ENCODE measurements at places on chromosomes 13 and 19. TPM values are rescaled to one million over a fixed set of nuclear protein-coding genes. Genes with fewer than 3 reads are reported as not detected.

DNA sequence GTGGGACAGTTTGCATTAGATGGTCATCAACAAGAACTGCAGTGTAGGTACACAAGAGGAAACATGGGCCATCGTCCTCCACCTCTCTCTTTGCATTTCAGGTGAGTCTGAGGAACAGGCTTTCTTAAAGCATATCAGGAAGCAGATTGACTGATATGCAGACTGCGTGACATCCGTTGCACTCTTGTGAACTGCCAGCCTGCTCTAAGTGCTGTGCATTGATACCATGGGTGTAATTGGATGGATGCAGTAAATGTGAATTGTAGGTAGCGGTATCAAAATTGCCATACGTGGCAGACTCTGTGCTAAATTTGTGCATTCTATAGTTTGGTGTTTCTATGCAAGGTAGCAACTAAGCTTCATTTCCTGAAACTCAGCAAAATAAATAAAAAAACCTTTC, 1008.3 kb downstream of the EFNB2 start:
- no peak for DNase-seq

- DNase-seq: no peak
These were observed 5.1 kb upstream of the MKNK2 start for GRCh38 chr19:2055931-2056836.

DNA sequence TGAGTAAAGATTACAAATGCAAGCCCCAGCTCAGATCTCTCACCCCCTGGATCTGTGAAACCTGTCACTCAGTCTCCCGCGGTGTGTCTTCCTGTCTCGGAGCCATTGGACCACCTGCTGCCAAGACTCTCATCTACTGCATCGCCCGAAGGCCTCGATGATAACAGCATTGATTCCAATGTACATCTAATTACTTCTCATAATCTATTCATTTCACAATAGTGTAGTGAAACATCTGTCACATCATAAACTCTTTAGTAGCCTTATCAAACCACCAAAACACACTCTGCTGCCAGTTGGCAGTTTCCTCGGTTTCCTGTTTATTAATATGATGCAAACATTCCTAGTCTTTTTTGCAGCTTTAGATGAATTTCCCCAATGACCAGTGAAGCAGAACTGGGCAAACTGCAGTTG, 220.3 kb downstream of the POU4F1 start:
- DNase-seq: no peak

DNA sequence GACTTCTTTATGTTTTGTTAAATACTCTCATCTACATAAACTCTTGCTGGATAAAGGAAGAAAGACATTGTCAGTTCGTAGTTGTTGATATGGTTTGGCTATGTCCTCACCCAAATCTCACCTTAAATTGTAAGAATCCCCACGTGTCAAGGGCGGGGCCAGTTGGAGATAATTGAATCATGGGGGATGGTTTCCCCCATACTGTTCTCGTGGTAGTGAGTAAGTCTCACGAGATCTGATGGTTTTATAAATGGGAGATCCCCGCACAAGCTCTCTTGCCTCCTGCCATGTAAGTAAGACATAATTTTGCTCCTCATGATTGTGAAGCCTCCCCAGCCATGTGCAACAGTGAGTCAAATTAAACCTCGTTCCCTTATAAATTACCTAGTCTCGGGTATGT, 3.6 kb downstream of the ADGRE1 start:
- DNase-seq: peak; percentile 12

PPM1N gene
- 1.4 TPM for total RNA-seq

- no peak for DNase-seq
These were observed 89.9 kb downstream of the COL4A2 start for GRCh38 chr13:110396913-110397381.

GRCh38 chr13:62387647-62388046, 972.0 kb upstream of the PCDH20 start:
- DNase-seq: no peak

DNA sequence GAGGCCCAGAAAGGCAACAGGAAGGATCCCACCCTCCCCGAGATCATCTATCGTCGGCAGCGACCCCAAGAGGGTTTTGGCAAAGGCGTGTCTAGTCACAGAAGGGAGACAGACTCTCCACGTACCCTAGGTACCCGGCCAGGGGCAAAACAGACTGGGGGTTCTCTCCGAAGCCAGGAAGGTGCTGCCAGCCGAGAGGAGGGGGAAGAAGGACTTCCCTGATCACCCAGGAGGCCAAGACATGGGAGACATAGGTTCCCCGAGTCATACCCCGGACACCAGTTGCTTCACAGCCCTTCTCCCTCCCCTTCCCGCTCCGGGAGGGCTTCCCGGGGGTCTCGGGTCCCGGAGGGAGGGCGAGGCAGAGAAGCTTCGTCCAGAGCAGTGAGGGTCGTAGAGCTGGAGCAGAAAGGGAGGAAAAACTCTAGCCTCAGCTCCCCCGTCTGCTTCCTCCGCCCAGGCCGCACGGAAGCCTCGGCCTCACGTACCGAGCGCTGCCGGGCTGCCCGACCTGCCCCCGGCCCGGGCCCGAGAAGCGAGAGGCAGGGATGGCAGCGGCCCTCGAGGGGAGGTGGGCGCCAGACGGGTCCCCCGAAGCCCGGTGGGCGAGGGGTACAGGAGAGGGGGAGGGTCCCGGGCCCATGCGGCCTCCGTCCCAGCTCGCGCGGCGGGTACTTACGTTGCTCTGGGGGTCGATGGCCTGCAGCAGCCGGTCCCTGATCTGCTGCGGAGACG, 644 bp downstream of the MED26 start:
- DNase-seq: no peak

KIRREL2 gene
- total RNA-seq: 0.86 TPM

SKA3 gene
- total RNA-seq: 7.3 TPM

GRCh38 chr19:39423258-39424086, 11.0 kb downstream of the PLEKHG2 start:
- no peak for DNase-seq

DNA sequence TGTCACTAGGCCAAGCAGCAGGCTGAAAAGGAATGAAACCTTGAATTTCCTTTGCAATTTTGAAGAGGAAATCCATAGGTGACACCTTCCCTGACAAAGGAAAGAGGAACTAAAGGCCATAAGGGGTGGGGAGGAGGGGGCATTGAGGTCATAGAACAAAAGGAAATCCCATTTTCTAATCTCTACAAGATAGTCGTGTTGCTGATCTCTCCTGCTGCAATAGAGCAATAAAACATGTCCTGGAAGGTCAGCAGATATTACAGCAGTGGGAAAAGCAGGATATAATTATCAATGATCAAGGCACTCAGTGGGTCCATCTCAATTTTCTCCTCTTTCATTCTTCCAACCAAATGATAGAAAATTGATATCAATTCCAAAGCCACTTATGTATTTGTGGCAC, 20.3 kb upstream of the RAP2A start:
- no peak for DNase-seq

- DNase-seq: no peak
These were observed 20.8 kb upstream of the KLF12 start for GRCh38 chr13:74154981-74155380.

DNA sequence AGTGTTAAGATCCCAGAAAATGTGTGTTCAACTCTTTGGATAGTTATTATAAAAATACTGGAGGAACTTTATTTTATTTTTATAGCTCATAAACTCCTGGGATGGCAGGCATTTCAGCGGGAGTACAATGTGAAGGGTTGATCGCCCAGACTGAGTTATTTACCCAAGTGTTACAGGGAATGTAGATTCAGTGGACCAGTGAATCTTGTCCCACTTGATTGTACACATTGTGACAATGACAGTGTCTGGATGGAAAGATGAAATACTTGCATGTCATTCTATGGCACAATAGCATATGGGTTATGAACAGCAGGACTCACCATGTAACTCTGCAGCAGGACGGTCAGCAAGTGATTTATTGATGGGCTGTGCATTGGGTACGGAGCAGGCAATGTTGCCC, 20.3 kb downstream of the OLFM4 start:
- no peak for DNase-seq

DNA sequence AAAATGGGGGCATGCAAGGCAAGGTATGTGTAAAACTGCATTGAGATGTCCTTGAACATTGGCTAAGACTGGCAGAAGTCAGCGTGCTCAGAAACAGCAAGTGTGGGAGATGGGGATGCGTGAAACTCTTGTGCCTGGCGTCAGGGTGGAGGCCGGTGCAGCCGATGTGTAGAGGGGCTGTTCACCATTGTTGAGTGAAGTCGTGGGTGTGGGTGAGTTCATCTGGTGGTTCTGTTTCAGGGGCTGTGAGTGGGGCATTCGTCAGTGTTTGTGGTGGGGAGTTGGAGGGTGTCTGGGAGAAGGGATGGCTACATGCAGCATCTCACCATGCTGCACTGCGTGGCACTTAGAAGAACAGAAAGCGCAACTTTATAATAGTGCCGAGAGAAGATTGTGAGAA, 11.4 kb upstream of the MIA start:
- DNase-seq: no peak

DNA sequence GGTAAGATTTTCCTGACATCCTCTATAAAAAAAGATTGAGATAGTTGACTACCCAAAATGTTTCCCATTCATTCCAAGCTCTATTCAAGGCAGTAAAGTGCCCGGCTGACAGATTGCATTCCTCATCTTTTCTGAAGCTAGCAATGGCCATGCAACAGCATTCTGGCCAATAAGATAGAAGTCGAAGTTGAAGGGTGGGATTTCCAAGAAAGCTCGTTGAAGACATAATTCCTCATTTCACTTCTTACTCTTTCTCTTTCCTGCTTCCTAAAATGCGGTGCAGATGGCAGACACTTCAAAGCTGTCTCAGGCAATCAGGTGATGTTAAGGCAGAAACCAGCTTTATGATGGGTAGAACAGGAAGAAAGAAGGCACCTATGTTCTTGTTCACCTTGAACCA, 13.4 kb upstream of the ALOX5AP start:
- no peak for DNase-seq

NAPSA gene
- total RNA-seq: 9.1 TPM

KCNJ14 gene
- 3.3 TPM for total RNA-seq

DNA sequence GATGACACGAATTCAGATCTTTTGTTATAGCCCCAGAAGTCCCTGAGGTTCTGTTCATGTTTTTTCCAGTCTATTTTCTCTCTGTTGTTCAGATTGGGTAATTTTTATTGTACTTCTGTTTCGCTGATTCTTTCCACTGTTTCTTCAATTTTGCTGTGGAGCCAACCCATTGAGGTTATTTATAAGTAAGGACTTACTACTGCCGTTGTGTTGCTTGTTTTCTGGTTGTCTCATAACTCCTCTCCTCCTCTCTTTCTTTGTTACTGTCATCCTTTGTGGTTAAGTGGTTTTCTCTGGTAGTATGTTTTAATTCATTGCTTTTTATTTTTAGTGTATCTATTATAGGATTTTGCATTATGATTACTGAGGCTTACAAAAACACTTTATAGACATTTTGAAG, 48.7 kb upstream of the GAS6 start:
- DNase-seq: no peak

DNA sequence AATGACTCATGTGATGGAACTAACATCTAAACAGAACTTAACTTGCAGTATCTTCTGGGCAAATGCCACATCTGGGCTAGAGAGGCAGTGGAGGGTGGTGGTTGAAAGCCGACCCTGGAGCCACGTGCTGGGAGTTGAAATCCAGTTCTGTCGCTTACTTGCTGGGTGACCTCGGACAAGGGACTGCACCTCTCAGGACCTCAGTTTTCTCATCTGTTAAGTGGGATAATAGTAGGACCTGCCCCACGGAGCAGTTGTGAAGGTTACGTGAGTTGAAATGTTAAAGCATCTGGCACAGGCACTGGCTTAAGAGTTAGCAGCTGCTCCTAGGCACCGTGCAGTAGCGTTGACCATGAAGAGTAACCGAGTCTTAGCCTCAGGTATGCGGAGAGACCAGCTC, 76.1 kb downstream of the SIPA1L3 start:
- no peak for DNase-seq

SLC17A7 gene
- not detected for total RNA-seq

- DNase-seq: no peak
These were observed 4.1 kb downstream of the ZNF296 start for GRCh38 chr19:45071969-45072790.

- DNase-seq: no peak
These were observed 815 bp downstream of the MAP3K10 start for GRCh38 chr19:40191836-40192646.

- no peak for DNase-seq
These were observed 29.6 kb downstream of the ELL start for GRCh38 chr19:18491995-18492953.

DNA sequence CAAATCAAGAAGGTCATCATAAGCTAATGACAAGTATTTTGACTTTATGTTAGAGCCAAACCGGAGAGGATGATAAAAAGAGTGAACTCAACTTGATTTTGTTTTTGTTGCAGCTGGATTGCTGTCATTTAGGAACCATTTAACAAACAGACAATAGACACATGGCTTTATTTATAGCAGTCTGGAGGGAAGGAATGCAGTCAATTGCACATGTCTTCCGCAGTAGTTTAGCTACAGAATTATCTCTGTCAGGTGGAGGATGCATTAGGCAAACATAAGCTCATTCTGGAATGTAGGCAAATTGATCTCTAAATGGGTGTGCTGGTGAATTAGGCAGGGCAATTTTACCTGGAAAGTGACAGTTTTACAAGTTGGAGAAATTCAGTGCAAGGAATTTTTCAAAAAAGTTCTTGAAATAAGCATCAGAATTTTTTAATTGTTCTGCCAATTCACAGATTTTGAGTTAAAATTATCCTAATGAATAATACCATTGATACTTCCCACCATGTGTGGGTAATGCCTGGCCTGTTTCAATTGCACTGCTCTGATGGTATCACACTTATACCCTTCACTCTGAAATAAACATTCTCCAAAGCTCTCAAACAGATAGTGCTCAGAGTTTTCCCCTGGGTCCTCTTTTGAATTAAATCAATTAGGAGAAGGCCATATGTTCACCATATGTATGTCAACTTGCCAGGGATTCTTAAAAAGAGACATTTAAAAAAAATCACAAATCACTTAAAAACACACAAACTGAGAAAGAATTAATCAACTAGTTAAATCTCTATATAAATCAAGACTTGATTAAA, 318.3 kb downstream of the NDFIP2 start:
- no peak for DNase-seq

DNA sequence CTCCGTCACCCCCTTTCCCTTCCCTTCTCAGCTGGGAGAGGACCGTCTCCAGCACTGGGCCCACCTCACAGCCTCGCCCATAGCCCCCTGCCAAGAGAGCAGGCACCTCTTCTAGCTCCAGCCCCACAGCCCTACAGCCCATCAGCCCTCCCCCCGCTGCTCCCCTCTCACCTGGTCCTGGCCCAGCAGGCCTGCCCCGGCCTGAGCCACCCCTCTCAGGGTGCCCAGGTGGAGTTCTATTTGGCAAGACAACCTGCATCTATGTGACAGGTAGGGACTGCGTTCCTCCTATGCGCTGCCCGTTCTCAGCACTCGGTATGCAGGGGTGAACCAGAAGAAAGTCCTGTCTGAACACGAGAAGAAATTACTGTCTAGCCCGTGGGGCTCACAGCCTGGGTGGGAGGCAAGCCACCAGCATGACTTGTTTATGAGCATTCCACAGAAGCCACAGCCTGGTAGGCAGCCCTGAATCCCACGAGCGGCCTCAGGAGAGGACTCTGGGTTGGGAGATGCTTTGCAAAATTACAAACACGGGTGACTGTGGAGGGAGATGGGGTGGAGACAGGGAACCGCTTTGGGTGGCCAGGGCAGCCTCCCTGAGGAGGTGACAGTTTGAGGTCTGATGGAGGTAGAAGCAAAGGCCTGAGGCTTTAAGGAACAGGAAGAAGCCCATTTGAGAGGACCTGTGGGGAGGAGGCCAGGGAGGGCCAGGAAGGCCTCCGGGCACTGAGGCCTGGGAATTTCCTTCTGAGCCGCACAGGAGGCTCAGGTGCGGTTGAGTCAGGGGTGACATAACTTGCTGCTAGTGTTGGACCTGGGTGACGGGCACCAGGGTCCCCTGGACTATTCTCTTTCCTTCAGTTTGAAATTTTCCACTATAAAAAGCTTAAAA, 1.2 kb upstream of the PLEKHF1 start:
- no peak for DNase-seq
